ENCODE measurements at places on chromosomes 5 and 9. TPM values are rescaled to one million over a fixed set of nuclear protein-coding genes. Genes with fewer than 3 reads are reported as not detected.

Gene DRD1
- polyA plus RNA-seq, result 0.01 TPM

- DNase-seq, result no peak
- no peaks in the 10 kb centered on the region for H3K4me1 ChIP-seq
- H3K4me3 ChIP-seq, result no peak overlapping the region
- no peaks in the 10 kb centered on the region for H3K27me3 ChIP-seq
Observed at GRCh38 chr9:84447305-84447704, 106.7 kb upstream of the SLC28A3 start.

GRCh38 chr9:72271613-72272478 lies 93.2 kb downstream of the ZFAND5 start:
- H3K36me3 ChIP-seq, result no peaks in the 10 kb centered on the region
- no peaks in the 10 kb centered on the region for H3K27me3 ChIP-seq
- no peak for DNase-seq
- no peak overlapping the region for H3K4me3 ChIP-seq
- H3K27ac ChIP-seq, result no peak overlapping the region

DNA sequence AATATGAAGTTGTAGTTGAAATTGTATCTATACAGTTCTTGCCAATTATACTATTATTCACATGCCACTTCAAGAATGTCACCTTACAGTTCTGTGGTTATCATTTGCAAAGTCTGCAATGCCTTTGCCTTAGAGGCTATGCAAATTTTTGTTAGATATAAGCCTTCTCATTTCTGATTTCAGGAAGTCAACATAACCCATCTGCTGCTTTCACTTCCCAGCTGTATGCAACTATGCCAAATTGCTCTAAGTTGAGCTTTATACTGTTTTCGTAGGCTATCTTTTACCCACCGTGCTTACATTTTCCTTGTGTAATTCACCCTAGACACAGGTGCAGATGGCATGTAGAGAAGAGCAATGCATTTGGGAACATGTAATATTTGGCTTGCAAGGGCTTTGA lies 1083.0 kb downstream of the CDH9 start:
- H3K36me3 ChIP-seq, result no peaks in the 10 kb centered on the region
- no peak overlapping the region for H3K4me3 ChIP-seq
- no peaks in the 10 kb centered on the region for H3K4me1 ChIP-seq
- H3K27ac ChIP-seq, result no peak overlapping the region

Gene CDH18
- polyA plus RNA-seq, result 0.63 TPM

Gene RANBP17
- polyA plus RNA-seq, result 0.82 TPM

Gene FEM1C
- 11.9 TPM for polyA plus RNA-seq

- no peaks in the 10 kb centered on the region for H3K4me1 ChIP-seq
- no peak overlapping the region for H3K27ac ChIP-seq
- H3K27me3 ChIP-seq, result no peaks in the 10 kb centered on the region
- H3K4me3 ChIP-seq, result no peak overlapping the region
- no peaks in the 10 kb centered on the region for H3K36me3 ChIP-seq
- DNase-seq, result no peak
Observed at GRCh38 chr5:52560366-52560765, 227.3 kb upstream of the ITGA1 start.

Gene ERCC6L2
- polyA plus RNA-seq, result 15.4 TPM

Gene CNTFR
- 1.5 TPM for polyA plus RNA-seq

DNA sequence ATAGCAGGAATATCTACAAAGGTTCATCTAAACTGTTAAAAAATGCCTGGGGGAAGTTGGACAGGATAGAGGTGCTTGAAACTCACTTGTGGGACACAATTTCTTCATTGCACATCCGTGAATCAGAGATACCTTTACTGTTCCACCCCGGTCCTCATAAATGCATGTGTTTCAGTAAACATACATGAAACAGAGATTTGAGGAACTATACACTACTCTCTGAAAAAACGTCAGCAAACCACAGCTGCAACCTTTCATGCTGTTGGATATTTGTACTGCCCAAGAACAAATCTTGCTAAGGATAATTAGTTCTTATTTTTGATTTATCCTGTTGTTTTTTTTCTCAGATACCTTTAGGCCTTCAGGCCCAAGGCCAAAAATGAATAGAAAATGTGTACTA lies 337.3 kb downstream of the KDM4C start:
- no peaks in the 10 kb centered on the region for H3K4me1 ChIP-seq
- H3K36me3 ChIP-seq, result no peaks in the 10 kb centered on the region
- H3K4me3 ChIP-seq, result no peak overlapping the region

GRCh38 chr5:25414742-25415141 lies 770.0 kb upstream of the CDH10 start:
- no peak overlapping the region for H3K4me3 ChIP-seq
- H3K27ac ChIP-seq, result no peak overlapping the region
- H3K27me3 ChIP-seq, result no peaks in the 10 kb centered on the region
- DNase-seq, result no peak

GRCh38 chr5:108111736-108112135 lies 270.2 kb downstream of the FBXL17 start:
- no peaks in the 10 kb centered on the region for H3K27me3 ChIP-seq
- H3K4me1 ChIP-seq, result no peaks in the 10 kb centered on the region
- DNase-seq, result no peak
- H3K36me3 ChIP-seq, result no peaks in the 10 kb centered on the region

- H3K27ac ChIP-seq, result no peak overlapping the region
- H3K27me3 ChIP-seq, result no peaks in the 10 kb centered on the region
- no peak overlapping the region for H3K4me3 ChIP-seq
- H3K4me1 ChIP-seq, result no peaks in the 10 kb centered on the region
- no peaks in the 10 kb centered on the region for H3K36me3 ChIP-seq
Observed at GRCh38 chr9:826500-827280, 14.8 kb upstream of the DMRT1 start.

Gene SPEF2
- polyA plus RNA-seq, result 1.1 TPM

- no peak overlapping the region for H3K4me3 ChIP-seq
- peaks cover 14% of the 10 kb centered on the region for H3K4me1 ChIP-seq
- H3K27me3 ChIP-seq, result peaks cover 12% of the 10 kb centered on the region
- no peaks in the 10 kb centered on the region for H3K36me3 ChIP-seq
- DNase-seq, result peak; percentile 69
- no peak overlapping the region for H3K27ac ChIP-seq
Observed at GRCh38 chr5:170522211-170523141, 18.7 kb downstream of the KCNIP1 start.

- H3K27ac ChIP-seq, result no peak overlapping the region
- DNase-seq, result no peak
- H3K27me3 ChIP-seq, result no peaks in the 10 kb centered on the region
- H3K4me3 ChIP-seq, result no peak overlapping the region
- H3K36me3 ChIP-seq, result peaks cover 6% of the 10 kb centered on the region
Observed at GRCh38 chr9:135883410-135884089, 23.8 kb downstream of the CAMSAP1 start.

Gene TMEM232
- polyA plus RNA-seq, result 1.1 TPM

Gene C5orf15
- 72.0 TPM for polyA plus RNA-seq

Gene FRRS1L
- not detected for polyA plus RNA-seq

GRCh38 chr5:139501381-139501780 lies 18.8 kb upstream of the STING1 start:
- DNase-seq, result no peak
- no peak overlapping the region for H3K27ac ChIP-seq
- H3K4me3 ChIP-seq, result no peak overlapping the region
- H3K36me3 ChIP-seq, result no peaks in the 10 kb centered on the region
- H3K4me1 ChIP-seq, result no peaks in the 10 kb centered on the region

DNA sequence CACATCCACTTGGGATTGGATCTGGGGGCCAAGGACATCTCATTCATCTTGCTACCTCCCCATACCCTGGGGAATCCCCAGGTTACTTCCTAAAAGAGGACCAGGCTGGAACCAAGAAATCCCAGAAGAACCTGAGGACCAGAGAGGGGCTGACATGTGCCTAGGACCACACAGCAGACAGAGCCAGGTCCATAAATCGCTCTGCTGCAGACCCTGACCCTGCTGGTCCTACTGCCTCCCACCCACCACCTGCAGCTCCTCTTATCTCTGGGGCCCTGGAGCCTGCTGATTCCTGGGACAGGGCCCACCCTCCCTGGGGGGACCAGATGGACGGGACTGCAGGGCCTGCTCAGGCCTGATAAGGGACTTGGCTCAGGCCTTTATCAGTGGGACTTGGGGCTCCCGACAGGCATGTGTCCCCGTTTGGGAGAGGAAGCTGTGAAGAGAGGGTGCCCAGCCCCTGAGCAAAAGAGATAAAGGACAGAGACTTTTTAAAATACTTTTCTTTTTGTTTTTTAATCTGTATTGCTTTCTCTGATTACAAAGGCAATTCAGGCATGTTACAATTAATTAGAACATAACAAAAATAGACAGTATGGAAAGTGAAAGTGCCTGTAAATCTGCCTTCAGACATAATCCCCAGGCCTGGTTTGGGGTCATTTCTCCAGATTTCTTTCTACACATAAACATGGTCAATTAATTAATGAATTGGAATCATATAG lies 101.3 kb upstream of the LARP1 start:
- H3K27me3 ChIP-seq, result no peaks in the 10 kb centered on the region
- H3K27ac ChIP-seq, result no peak overlapping the region
- H3K4me3 ChIP-seq, result no peak overlapping the region
- no peak for DNase-seq
- H3K36me3 ChIP-seq, result no peaks in the 10 kb centered on the region
- H3K4me1 ChIP-seq, result peaks cover 9% of the 10 kb centered on the region

Gene PPP3R2
- not detected for polyA plus RNA-seq

Gene PIP5K1B
- 0.05 TPM for polyA plus RNA-seq

DNA sequence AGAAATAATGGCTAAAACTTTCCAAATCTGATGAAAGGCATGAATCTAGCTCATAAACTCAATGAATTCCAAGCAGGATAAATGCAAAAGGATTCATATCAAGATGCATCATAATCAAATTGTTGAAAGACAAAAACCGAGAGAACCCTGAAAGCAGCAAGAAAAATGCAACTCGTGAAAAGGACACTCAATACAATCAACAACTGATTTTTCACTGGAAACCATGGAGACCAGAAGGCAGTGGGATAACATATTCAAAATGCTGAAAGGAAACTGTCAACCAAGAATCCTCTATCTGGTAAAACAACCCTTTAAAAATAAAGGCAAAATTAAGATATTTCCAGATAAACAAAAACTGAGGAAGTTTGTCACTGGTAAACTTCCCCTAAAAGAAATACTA lies 9.5 kb downstream of the FBXL17 start:
- H3K4me3 ChIP-seq, result no peak overlapping the region
- no peak for DNase-seq
- no peaks in the 10 kb centered on the region for H3K36me3 ChIP-seq
- H3K27me3 ChIP-seq, result no peaks in the 10 kb centered on the region
